ENCODE measurements at places on chromosomes 12 and 14.

DNA sequence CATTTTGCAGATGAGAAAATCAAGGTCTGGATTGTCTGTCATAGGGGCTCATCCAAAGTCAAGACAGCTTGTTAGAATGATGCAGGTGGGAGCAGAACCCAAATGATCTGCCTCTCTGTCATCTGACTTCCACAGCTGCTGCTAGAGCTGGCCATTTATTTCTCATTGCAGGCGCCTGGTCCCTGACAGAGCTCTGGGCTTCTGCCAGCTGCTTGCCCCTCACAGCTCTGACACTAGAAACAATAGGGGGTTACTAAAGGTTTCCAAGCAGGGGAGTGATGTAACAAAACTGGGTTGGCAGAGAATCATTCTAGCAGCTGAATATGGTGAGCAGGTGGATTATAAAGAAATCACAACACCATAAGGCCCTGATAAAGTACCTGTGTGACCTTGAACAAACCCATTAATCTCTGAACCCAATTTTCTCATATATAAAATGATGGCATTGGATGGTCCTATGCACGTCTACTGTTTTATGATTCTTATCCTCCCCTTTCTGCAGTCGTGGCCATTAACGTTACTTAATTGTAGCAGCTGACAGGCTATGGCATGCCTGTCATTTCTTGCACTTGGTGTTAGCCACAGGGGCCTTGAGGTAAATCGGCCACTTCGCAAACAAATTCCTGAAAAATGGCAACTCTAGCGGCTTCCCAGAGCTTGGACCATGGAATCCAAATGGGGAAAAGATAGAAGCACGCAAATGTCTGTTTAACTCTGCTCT is 134.6 kb downstream of the RMST start:
- DNase-seq: no peak

- no peak for DNase-seq
These were observed 19.6 kb downstream of the SOX5 start for GRCh38 chr12:23929906-23930305.

DNA sequence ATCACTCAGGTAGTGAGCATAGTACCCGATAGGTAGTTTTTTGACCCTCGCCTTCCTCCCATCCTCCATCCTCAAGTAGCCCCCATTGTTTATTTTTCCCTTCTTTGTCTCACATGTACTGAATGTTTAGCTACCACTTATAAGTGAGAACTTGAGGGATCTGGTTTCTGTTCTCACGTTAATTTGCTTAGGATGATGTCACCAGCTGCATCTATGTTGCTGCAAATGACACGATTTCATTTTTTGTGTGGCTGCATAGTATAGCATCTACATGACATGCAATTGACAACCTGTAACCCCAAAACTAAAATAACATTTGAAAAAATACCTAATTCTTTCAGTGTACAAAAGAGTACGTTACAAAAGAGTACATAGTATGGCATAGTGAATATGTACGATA is 254.0 kb upstream of the NOVA1 start:
- no peak for DNase-seq

DNA sequence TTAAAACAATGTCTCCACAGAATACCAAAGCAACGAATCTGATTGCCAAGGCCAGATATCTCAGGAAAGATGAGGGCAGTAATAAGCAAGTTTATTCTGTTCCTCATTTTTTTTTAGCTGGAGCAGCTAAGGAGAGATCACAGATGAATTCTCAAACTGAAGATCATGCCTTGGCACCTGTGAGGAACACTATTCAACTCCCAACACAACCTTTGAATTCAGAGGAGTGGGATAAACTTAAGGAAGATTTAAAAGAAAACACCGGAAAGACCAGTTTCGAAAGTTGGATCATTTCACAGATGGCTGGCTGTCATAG is 994 bp downstream of the PRORP start:
- no peak for DNase-seq

GRCh38 chr12:123696207-123696606 is 15.9 kb upstream of the ATP6V0A2 start:
- DNase-seq: no peak

DNA sequence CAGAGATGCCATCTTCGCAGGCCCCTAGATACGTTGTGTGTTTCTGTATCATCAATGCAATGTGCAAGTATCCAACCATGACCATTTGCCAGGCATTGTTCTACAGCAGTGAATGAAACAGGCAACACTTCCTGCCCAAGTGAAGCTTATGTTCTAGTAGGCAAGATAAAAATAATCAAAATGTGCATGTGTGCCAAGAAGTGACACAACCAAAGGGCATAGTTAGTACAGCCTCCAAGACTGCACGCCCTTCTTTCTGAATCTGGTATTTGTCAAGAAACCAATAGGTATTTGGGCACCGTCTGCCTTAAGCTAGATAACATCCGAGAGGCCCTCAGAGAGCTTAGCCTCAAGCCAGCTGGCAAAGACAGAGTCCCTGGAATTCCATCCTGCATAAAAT is 152.0 kb downstream of the TMEM132C start:
- DNase-seq: no peak

- DNase-seq: no peak
These were observed 1.0 kb downstream of the NAA25 start for GRCh38 chr12:112107306-112108201.

DNA sequence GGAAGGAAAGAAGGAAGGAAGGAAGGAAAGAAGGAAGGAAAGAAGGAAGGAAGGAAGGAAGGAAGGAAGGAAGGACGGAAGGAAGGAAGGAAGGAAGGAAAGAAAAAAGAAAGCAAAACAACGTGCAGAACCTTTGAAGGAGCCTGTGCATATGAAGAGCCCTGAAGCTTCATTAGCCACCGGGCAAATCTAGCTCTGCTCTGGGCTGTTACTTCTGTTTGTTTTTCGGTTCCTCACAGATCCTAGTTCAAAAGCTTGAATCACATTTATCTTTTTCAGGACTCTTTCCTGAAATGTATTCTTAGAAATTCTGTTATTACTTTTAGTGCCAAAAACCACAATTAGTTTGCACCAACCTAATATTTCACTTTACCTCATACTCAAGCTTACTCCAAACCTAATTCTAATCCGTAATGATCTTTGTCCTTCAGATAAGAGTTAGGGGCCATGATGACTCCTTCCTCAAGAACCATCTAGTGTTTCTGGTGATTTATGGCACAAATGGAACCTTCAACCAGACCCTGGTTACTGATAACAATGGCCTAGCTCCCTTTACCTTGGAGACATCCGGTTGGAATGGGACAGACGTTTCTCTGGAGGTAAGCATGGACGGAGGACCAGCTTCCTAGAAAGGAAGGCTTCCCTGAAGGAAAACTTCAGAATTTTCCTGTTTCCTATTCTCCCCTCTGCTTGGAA is 18.7 kb downstream of the A2ML1 start:
- no peak for DNase-seq

GRCh38 chr12:69417741-69418167 is 52.4 kb upstream of the FRS2 start:
- DNase-seq: no peak

DNA sequence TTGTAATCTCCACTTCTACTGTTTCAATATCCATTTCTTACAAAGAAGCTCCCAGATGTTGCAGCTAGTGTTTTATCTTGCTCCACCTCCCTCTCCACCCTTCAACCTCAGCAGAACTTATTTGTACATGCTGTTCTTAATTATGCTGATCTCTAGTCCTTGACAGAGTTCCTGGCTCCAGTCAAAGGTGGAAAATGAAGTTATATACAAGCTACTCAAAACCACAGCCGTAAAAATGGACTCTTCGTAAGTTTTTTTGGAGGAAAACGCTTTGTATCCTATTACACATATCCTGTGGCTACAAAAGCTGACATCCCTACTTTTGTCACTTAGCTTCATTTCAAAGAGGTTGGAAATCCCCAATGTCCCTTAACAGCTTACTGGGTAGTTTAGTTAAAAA is 1.3 kb downstream of the CLEC1A start:
- DNase-seq: no peak

GRCh38 chr14:72522847-72523246 is 371.1 kb downstream of the DPF3 start:
- no peak for DNase-seq

DNA sequence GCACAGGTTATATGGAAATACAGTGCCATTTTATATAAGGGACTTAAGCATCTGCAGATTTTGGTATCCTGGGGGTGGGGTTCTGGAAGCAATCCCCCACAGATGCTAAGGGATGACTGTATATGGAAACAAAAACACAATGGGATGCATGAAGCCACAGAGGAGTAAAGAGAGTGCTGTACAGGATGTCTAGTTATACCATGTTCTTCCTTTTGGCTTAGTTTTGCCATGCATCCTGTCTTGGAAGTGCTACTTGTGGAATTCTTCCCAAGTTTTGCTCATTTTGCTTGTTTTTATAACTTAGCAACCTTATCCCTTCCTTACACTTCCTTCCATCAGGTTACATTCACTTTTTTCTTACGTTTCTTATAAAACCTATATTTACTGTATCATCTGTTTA is 55.6 kb downstream of the TRMT5 start:
- no peak for DNase-seq

DNA sequence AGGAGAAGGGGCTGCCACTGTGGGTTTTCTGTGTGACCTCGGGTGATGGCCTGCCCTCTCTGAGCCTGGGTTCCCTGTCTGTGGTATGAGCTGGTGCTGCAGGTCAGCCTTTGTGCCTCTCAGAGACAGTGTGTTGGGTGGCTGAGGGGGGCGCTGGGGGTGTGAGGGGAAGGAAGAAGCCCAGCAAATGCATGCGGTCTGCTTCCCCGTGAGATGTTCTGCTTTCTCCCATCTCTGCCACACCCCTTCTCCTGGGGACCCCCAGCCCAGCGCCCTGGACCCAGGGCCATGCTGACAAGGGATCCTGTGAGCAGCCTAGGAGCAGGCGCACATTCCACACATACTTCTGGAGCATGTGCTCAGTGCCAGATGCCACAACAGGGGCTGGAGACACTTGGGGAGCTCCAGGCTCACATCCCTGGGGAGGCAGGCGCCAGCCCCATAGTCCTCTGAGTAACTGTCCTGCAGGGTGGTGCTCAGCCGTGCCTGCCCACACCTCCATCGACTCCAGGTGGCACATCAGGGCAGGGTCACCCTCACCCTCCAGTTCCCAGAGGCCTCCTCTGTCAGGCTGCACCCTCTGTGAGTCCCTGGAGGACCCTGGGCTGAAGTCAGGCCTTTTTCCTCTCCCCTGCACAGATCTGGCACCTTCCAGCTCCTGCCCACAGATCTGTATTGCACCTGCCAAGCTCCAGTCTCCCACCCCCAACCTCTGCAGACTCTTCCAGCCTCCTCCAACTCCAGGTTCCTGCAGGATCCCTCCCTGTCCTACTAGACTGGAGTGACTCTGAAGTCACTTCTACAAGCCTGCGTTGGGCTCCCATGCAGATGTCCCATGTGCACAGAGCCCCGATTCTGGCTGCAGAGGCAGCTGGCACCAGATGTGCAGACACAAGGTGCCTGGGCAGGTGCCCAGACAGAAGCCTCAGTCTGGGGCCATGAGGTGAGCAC is 205.6 kb downstream of the KIF26A start:
- peak; percentile 47 for DNase-seq

GRCh38 chr12:82818271-82819035 is 131.7 kb downstream of the TMTC2 start:
- no peak for DNase-seq

- no peak for DNase-seq
These were observed 250.5 kb upstream of the SOX5 start for GRCh38 chr12:24200010-24200409.

- DNase-seq: no peak
These were observed 295.2 kb downstream of the NUAK1 start for GRCh38 chr12:105843561-105843960.

DNA sequence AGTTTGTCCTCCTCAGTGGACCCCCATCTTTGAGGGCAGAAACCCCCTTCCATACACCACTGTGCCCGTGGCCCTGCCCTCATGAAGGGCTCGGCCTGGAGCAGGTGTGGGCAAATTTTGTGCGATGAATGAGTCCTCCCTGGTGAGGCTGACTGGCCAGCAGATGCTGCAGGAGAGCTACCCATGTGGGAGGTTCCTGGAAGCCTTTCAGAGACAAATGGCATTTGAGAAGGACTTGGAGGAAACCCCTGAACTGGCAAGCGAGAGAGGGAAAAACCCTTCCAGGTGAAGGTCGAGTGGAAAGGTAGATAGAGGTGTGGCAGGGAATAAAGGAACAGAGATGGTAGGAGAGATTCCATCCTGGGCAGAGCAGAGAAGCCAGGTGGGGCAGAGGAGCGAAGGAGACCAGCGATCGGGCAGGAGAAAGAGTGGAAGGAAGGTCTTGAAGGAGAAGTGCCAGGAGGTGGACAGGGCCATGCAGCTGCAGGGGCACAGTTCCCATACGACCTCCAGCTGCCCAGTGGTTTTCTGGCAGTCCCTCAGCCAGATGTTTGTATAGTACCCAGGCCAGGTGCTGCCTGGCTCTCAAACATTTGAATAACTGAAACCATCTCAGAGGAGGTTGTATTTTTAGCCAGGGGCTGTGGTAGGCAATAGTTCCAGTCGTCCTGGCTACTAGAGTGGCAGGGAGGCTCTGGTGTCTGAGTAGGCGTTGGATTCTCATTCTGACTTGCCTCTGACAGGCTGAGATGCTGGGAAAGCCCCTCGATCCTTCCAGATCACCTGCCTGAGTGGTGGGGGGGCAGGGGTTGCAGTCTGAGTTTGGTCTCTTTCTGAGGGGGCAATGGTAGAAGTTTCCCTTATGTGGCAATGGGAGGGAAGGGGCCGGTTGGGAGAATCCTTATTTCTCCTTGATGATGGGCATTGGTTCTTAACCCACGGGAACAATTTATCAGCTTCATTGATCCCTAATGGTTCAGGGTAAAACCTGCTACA is 40.1 kb downstream of the FBXL14 start:
- DNase-seq: no peak

- peak; percentile 79 for DNase-seq
These were observed 40.9 kb downstream of the CCDC85C start for GRCh38 chr14:99562856-99563748.

GRCh38 chr12:9643266-9643660 is 26.2 kb upstream of the CLEC2D start:
- no peak for DNase-seq

DNA sequence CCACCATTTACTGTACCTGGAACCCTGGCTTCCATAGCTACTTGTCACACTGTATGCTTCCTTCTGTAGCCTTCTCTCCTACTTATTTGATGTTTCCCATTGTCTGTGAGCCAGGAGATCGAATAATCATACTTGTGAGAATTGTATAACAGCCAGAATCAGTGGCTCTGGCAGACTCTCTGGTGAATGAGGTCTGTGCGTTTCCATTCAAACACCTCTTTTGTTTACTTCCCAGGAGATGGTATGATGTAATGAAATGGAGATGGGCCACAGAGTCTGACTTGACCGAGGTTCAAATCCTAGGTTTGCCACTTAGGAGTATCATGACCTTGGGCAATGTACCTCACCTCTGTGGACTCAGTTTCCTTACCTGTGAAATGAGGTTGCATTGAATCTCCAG is 35.7 kb upstream of the CLMN start:
- DNase-seq: no peak

DNA sequence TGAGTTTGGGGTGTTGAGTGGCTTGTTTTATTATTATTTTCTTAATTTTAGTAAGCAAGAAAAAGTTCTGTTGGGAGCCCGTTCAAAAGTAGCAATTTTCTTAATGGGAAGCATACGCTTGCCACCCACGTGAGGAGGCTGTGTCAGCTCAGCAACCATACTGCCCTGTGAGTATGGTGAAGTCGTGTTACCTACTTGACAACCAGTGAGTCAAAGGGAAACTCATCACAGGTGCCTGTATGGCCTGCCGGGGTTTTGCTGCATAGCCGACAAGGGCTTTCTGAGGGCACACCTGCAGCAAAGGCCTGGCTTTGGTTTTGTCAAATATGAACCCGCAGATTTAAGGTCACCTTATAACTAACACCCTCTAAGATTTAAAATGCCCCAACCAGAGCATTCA is 31.1 kb downstream of the PITPNM2 start:
- DNase-seq: no peak

Measured in posterior cingulate gyrus (tissue), 11 donors.